AML-193 (cell line): ENCODE measurements at places on chromosomes 6 and 20.

GRCh38 chr6:144471986-144472385 lies 186.9 kb downstream of the UTRN start:
- no peak for DNase-seq

DNA sequence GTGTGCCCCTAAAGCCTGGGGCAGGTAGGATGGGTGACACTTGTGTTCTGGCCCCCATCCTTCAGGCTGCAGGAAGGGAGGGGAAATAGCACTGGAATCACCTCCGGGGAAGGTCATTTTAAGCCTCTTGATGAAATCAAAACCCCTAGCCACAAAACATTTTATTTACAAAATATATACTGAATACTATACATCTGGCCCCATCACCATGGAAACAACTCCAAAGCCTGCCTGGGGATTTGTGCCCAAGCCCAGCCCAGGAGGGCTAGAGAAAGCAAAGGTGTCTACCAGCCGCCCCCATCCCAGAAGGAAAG lies 2.6 kb downstream of the SMIM29 start:
- DNase-seq, result no peak

DNA sequence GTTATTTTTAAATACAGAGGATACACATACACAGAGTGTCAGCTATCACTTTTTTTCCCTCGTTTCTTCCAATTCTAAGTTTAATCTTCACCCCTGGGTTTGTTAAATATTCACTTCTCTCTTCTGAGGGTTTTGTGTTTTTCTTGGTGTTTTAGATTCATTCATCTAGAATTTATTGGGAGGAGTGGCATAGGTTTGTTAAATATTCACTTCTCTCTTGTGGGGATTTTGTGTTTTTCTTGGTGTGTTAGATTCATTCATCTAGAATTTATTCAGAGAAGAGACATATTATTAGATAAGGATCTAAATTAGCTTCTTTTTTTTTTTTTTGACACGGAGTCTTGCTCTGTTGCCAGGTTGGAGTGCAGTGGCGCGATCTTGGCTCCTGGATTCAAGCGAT lies 3.9 kb downstream of the GTF2H5 start:
- DNase-seq, result no peak

DNA sequence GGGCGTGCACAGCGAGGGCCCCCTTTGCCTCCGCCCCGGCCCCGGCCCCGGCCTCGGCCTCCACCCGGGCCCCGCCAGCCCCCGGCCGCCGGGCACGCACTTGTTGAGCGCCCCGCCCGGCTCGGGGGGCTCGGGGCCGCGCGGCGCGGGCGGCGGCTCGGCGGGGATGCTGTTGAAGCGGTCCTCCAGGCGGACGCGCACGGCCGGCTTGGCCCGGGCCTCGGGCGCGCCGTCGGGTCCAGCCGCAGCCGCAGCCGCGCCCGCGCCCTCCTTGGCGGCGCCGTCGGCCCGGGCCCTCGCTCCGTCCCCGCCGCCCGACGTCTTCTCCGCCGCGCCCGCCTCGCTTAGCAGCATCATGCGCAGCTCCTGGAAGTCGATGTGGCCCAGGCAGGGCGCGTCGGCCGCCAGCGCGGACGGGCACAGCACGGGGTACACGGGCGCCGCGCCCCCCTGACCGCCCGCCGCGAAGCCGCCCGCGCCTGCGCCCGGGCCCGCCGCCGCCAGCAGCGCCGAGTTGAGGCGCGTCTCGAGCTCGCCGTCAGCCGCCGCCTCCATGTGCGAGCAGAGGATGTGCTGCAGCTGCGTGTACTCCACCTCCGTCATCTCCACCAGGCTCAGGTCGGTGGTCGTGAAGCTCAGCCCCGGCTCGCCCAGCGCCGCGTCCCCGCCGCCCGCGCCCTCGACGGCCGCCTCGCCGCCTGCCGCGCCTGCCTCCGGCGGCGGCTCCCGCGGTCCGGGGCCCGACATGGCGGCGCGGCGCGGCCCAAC lies 514 bp downstream of the TCFL5 start:
- no peak for DNase-seq

- DNase-seq, result no peak
Observed at GRCh38 chr6:163842467-163842866, 427.9 kb downstream of the QKI start.

GRCh38 chr6:99143108-99143861 lies 195.5 kb upstream of the FBXL4 start:
- no peak for DNase-seq

DNA sequence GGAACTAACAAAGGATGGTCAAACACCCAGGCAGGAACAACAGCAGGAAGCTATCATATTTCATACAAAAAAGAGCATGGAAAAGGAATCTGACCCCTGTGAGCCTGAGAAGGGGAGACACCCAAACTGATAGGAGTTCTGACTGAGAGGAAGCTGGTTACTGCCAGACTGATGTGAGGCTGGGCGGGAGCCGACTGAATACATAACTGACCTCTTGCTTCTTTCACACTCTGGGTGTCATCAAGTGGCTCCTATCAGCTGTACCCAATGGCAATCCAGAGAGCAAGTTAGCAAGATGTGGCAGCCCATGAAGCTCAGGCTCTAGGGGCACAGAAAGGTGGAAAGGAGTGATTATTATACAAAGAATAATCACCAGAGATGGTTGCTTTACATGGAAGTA lies 795.1 kb upstream of the HS3ST5 start:
- no peak for DNase-seq

DNA sequence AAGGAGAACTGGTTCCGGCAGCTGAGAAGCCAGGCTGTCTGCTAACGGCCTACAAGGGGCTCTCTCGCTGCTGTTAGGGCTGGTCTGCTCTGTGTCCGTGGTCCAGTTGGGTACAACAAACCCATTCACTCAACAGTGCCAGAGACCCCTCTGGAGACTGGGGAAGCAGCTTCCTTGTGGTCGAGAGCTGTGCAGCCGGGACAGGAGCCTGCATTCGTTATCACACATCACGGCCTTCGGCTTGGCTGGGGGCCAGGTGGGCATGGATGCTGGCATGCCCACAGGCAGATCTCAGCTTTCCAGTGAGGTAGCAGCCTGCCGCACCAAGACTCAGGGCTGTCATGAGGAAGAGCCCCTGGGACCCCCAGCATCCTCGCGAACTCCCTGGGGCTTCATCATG lies 124.7 kb downstream of the PREX1 start:
- no peak for DNase-seq

- DNase-seq, result no peak
Observed at GRCh38 chr6:3571250-3571681, 114.4 kb upstream of the SLC22A23 start.

- no peak for DNase-seq
Observed at GRCh38 chr20:11401988-11402387, 515.7 kb upstream of the BTBD3 start.
